ENCODE measurements at places on chromosomes 6 and 20. TPM values are rescaled to one million over a fixed set of nuclear protein-coding genes. Genes with fewer than 3 reads are reported as not detected.
A peak's percentile ranks its signal among the peaks of the same experiment; 100 is the strongest.

The MYLK2 gene
- 0.27 TPM for polyA plus RNA-seq

GRCh38 chr6:89992818-89993217 lies 98.5 kb downstream of the GJA10 start:
- H3K4me1 ChIP-seq, result peaks cover 2% of the 10 kb centered on the region
- no peaks in the 10 kb centered on the region for H3K36me3 ChIP-seq
- H3K4me3 ChIP-seq, result no peak overlapping the region

GRCh38 chr20:62964700-62965099 lies 12.2 kb downstream of the SLC17A9 start:
- no peaks in the 10 kb centered on the region for H3K4me1 ChIP-seq
- H3K36me3 ChIP-seq, result peaks cover 7% of the 10 kb centered on the region
- no peak overlapping the region for H3K27ac ChIP-seq
- no peaks in the 10 kb centered on the region for H3K27me3 ChIP-seq
- no peak overlapping the region for H3K4me3 ChIP-seq

DNA sequence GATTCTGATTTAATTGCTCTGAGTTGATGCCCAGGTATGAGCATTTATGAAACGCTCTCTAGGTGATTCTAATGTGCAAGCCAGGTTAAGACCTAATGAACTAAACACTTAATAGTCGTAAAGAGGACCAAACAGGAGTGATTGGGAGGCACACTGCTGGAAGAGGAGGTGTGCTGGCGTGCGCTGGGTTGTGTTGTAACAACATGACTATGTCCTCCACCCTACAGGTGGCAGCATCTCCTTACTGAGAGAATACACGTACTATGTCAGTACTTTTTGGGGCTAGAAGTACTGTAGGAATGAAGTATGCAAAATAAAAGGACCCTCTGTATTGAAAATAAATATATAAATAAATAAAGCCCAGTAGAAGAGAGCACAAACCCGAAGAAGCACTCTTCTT lies 11.9 kb downstream of the C6orf89 start:
- DNase-seq, result no peak
- no peak overlapping the region for H3K4me3 ChIP-seq
- H3K36me3 ChIP-seq, result peaks cover 6% of the 10 kb centered on the region
- no peaks in the 10 kb centered on the region for H3K4me1 ChIP-seq
- H3K27me3 ChIP-seq, result no peaks in the 10 kb centered on the region

DNA sequence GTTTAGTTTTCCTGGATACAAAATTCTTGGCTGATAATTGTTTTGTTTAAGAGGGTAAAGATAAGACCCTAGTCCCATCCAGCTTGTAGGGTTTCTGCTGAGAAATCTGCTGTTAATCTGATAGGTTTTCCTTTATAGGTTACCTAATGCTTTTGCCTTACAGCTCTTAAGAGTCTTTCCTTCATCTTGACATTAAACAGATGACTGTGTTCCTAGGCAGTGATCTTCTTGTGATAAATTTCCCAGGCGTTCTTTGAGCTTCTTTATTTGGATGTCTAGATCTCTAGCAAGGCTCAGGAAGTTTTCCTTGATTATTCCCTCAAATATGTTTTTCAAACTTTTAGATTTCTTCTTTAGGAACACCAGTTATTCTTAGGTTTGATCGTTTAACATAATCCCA lies 134.0 kb downstream of the MAP3K4 start:
- H3K27ac ChIP-seq, result no peak overlapping the region
- H3K4me1 ChIP-seq, result no peaks in the 10 kb centered on the region
- H3K4me3 ChIP-seq, result no peak overlapping the region
- no peaks in the 10 kb centered on the region for H3K27me3 ChIP-seq

The PACRG gene
- 0.17 TPM for polyA plus RNA-seq

The IL17A gene
- not detected for polyA plus RNA-seq

GRCh38 chr20:36745234-36745926 lies 510 bp downstream of the NDRG3 start:
- H3K4me3 ChIP-seq, result peak overlapping the region; percentile 92
- DNase-seq, result no peak
- H3K4me1 ChIP-seq, result no peaks in the 10 kb centered on the region
- H3K27ac ChIP-seq, result no peak overlapping the region
- H3K36me3 ChIP-seq, result no peaks in the 10 kb centered on the region
- H3K27me3 ChIP-seq, result no peaks in the 10 kb centered on the region

The FILIP1 gene
- 2.0 TPM for polyA plus RNA-seq

DNA sequence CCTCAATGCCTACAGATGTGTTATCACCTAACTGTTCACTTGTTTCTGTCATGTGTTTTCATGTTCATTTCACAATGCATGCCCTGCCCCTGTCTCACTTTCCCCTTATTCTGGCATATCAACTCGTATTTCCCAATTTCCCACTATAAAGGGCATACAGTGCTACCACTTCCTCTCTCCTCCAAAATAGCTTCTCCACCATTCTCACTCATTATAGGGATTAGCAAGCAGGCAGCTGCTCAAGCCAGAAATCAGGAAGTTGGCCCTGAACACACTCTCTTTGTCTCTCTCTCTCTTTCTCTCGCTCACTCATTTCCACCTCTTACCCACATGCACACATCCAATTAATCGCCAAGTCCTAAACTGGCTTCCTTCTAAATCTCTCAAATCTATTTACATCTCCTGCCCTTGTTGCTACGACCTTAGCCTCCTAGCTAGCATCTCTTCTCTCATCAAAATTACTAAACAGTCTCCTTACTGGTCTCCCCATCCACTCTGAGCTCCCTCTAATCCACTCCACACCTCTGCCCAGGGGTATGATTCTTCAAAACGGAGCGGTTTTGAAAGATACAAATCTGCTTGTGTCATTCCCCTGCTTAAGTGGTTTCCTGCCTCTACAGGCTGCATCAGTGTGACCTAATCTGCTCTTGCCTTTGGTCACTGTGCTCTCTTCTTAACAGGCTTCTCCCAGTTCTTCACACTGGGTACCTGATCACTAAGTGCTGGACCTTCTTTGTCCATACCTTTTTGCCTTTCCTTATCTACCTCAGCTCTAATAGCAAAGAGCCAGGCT lies 196.2 kb downstream of the BTBD9 start:
- no peaks in the 10 kb centered on the region for H3K36me3 ChIP-seq
- DNase-seq, result no peak
- H3K4me1 ChIP-seq, result no peaks in the 10 kb centered on the region
- H3K27ac ChIP-seq, result no peak overlapping the region

GRCh38 chr6:154234019-154234772 lies 122.4 kb downstream of the IPCEF1 start:
- no peaks in the 10 kb centered on the region for H3K36me3 ChIP-seq
- DNase-seq, result no peak
- H3K4me1 ChIP-seq, result no peaks in the 10 kb centered on the region

The CALHM6 gene
- polyA plus RNA-seq, result 2.0 TPM

The RBM12 gene
- 207 TPM for polyA plus RNA-seq

DNA sequence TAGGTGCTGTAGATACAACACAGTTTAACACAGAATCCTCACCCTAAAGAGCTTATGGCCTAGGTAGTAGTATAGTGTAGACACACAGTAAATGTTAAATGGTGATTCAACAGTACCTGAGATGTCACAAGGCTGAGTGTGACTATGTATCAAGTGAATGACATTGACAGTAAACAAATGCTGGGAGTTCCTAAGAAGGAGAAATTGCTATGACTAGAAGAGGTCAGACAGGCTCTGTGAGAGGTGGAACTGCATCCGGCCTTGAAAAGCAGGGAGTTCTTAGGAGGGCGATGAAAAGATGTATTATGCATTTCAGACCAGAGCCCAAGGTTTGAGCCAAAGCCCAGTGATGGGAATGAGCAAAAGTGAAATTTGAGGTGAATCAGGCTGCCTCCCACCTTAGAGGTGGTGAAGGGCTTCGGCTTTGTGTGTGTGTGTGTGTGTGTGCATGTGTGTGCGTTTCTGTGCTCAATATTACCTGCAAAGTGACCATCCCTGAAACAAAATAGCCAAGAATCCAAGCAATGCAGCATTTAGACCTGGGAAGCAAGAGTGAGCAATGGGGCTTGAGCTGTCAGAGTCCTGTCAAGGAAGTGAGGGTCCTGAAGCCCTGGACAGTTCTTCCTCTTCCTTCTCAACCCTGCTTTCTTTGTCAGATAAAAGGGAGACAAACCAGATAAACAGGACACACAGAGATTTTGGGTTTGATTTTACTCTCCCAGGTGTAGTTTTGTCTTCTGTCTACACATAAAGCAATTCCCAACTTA lies 32.3 kb upstream of the CITED2 start:
- no peak overlapping the region for H3K27ac ChIP-seq
- no peaks in the 10 kb centered on the region for H3K4me1 ChIP-seq
- no peak overlapping the region for H3K4me3 ChIP-seq
- H3K36me3 ChIP-seq, result no peaks in the 10 kb centered on the region

DNA sequence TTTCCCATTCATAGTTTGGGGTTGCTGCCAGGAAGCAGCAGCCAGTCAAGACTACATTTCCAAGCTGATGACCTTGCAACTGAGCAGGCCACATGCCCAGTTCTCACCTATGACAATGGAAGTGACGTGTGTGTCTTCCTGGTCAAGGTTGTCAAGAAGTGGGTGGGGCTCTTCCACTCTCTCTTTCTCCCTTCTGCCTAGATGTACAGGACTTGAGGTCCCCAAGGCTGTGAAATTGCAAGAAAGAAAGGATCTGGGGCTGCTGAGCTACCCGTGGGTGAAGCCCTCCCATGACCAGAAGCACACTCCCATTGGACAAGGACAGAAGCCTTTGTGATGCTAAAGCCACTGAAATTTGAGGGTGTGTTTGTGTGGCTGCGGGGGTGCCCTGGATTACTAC lies 175.1 kb downstream of the LINC00237 start:
- H3K36me3 ChIP-seq, result no peaks in the 10 kb centered on the region
- H3K4me3 ChIP-seq, result no peak overlapping the region
- no peaks in the 10 kb centered on the region for H3K27me3 ChIP-seq
- no peak for DNase-seq

DNA sequence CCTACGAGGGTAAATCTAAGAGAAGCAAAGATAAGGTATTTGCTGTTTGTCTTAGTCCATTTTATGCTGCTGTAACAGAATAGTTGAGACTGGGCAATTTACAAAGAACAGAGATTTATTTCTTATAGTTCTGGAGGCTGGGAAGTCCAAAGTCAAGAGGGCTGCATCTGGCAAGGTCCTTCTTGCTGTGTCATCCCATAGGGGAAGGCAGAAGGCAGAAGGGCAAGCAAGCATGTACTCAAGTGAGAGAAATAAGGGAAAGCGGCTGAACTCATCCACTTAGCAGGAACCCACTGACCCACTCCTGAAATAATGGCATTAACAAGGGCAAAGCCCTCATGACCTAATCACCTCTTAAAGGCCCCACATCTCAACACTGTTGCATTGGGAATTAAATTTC lies 102.7 kb downstream of the AGPAT4 start:
- H3K27ac ChIP-seq, result no peak overlapping the region
- H3K36me3 ChIP-seq, result no peaks in the 10 kb centered on the region
- H3K27me3 ChIP-seq, result no peaks in the 10 kb centered on the region
- H3K4me1 ChIP-seq, result peaks cover 21% of the 10 kb centered on the region

DNA sequence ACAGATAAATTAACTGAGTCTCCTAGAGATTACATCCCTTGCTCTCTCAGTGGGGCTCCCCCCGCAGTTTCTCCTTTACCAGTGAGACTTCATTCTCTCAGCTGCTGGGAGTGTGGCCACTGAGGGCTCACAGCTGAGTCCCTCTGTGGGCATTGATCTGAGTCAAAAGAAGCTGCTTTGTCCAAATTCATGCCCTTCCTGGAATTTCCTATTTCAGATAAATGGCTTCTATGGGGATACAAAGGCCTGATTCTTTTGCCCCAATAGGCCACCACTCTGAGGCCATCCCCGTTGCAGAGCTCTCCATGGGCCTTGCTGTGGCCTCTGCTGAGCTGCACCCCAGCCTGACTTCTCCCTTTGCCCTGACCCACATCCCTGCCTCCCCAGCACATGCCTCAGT lies 10.0 kb downstream of the CST5 start:
- H3K4me3 ChIP-seq, result no peak overlapping the region
- H3K27me3 ChIP-seq, result no peaks in the 10 kb centered on the region
- H3K4me1 ChIP-seq, result peaks cover 17% of the 10 kb centered on the region

GRCh38 chr20:63740070-63740626 lies 572 bp downstream of the SLC2A4RG start:
- H3K4me1 ChIP-seq, result no peaks in the 10 kb centered on the region
- H3K27ac ChIP-seq, result no peak overlapping the region
- DNase-seq, result no peak
- peak overlapping the region; percentile 59 for H3K4me3 ChIP-seq
- peaks cover 17% of the 10 kb centered on the region for H3K36me3 ChIP-seq

GRCh38 chr6:125262016-125263013 lies 39.5 kb downstream of the HDDC2 start:
- no peaks in the 10 kb centered on the region for H3K4me1 ChIP-seq
- H3K4me3 ChIP-seq, result no peak overlapping the region
- H3K27me3 ChIP-seq, result no peaks in the 10 kb centered on the region
- no peak overlapping the region for H3K27ac ChIP-seq
- no peak for DNase-seq

The F13A1 gene
- 0.57 TPM for polyA plus RNA-seq

DNA sequence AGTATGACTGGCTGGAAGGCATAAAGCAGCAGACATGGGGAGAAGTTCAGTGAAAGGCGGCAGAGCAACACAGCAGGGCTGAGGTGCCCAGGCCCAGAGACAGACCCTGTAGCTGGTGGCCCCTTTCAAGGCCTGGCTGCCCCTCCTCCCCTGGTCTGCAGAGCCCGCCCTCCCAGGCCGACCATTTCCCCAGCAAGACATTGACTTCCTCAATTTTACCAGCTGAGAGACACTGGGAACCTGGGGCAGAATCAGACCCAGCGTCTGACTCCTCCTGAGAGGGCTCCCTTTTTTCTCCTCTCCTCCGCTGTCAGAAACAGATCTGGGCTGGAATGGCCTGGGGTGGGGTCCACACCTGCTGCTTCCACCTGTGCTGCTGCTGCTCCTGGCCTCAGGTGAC lies at the start of gene TREML4:
Gene TREML4, plus strand, starts transcription at position 254 of the 400 bp plus-strand sequence. Its CDS starts 79 bp downstream, at position 333.
- H3K4me3 ChIP-seq, result no peak within 1 kb of the TSS
- H3K36me3 ChIP-seq, result no peaks in the 10 kb centered on the region
- no peak within 1 kb of the TSS for H3K27ac ChIP-seq
- no peaks in the 10 kb centered on the region for H3K4me1 ChIP-seq
- no peaks in the 10 kb centered on the region for H3K27me3 ChIP-seq

GRCh38 chr6:2848851-2849250 lies 7.2 kb upstream of the SERPINB1 start:
- DNase-seq, result no peak
- no peaks in the 10 kb centered on the region for H3K36me3 ChIP-seq
- H3K4me1 ChIP-seq, result peaks cover 25% of the 10 kb centered on the region
- no peaks in the 10 kb centered on the region for H3K27me3 ChIP-seq
- no peak overlapping the region for H3K27ac ChIP-seq

The CASS4 gene
- not detected for polyA plus RNA-seq

- H3K4me1 ChIP-seq, result no peaks in the 10 kb centered on the region
- H3K4me3 ChIP-seq, result no peak overlapping the region
- no peaks in the 10 kb centered on the region for H3K36me3 ChIP-seq
- DNase-seq, result no peak
- H3K27ac ChIP-seq, result no peak overlapping the region
These were observed 131.2 kb upstream of the KCNG1 start for GRCh38 chr20:51153867-51154707.

DNA sequence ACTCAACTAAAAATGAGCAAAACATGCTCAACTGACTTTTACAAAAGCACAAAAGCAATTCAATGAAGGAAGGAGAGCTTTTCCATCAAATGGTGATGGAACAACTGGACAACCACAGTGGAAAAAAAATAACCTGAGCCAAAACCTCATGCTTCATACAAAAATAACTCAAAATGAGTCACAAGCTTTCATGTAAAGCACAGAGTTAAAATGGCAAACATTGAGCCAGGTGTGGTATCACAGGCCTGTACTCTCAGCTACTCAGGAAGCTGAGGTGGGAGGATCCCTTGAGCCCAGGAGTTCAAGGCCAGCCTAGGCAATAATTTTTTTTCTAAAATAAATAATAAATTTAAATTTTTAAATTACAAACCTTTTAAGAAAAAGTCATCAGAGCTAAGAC lies 18.4 kb upstream of the HLA-G start:
- H3K27me3 ChIP-seq, result no peaks in the 10 kb centered on the region
- H3K4me1 ChIP-seq, result no peaks in the 10 kb centered on the region
- H3K4me3 ChIP-seq, result no peak overlapping the region
- no peaks in the 10 kb centered on the region for H3K36me3 ChIP-seq

Data from H1 (cell line).